Naive thymus-derived CD4-positive, alpha-beta T cell (primary cell): ENCODE measurements at places on chromosomes 4 and X. TPM values are rescaled to one million over a fixed set of nuclear protein-coding genes. Genes with fewer than 3 reads are reported as not detected.

SLC16A2 gene
- polyA plus RNA-seq, result 0.38 TPM

CXCL8 gene
- not detected for polyA plus RNA-seq

TMPRSS11E gene
- not detected for polyA plus RNA-seq

OFD1 gene
- 32.7 TPM for polyA plus RNA-seq

OTC gene
- polyA plus RNA-seq, result not detected

MAGEA8 gene
- polyA plus RNA-seq, result not detected

PCDH7 gene
- not detected for polyA plus RNA-seq

KLKB1 gene
- 0.26 TPM for polyA plus RNA-seq

DDIT4L gene
- polyA plus RNA-seq, result not detected

CD40LG gene
- polyA plus RNA-seq, result 127 TPM

GLA gene
- 10.9 TPM for polyA plus RNA-seq

CLTRN gene
- polyA plus RNA-seq, result 0.13 TPM

DNA sequence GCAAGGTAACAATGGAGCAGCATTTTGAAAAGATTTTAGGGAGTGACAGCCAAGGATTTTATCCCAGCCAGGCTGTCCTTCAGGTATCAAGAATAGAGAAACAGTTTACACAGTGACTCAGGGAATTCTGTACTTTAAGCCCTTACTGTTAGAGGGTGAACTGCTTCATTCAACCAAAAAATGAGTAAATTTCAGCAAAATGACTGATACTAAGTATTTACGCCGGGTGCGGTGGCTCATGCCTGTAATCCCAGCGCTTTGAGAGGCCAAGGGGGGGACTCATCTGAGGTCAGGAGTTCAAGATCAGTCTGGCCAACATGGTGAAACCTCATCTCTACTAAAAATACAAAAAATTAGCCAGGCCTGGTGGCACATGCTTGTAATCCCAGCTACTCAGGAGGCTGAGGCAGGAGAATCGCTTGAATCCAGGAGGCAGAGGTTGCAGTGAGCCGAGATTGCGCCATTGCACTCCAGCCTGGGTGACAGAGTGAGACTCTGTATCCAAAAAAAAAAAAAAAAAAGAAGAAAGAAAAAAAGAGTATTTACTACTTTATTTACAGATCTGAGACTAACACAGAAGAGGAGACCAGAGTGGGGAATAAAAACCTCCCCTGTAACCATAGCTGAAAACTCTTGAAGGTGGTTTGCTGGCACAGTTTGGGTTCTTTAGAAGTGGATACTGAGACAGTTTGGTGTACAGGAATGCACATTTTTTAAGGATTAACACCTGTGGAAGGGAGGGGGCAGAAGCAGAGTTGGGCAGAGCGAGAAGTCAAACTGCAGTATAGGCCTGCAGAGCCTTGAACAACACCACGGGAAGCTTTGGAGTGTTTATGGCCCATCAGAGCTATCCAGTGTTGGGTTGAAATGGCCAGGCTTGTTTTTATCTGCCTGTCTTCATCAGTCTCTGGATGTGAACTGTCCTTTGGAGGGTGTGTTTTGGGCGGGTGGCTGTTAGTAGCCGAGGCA lies 40.5 kb downstream of the TMEM131L start:
- no peak overlapping the region for H3K4me3 ChIP-seq
- H3K27ac ChIP-seq, result peak overlapping the region; percentile 14
- DNase-seq, result no peak
- H3K27me3 ChIP-seq, result no peaks in the 10 kb centered on the region
- H3K4me1 ChIP-seq, result no peaks in the 10 kb centered on the region

DNA sequence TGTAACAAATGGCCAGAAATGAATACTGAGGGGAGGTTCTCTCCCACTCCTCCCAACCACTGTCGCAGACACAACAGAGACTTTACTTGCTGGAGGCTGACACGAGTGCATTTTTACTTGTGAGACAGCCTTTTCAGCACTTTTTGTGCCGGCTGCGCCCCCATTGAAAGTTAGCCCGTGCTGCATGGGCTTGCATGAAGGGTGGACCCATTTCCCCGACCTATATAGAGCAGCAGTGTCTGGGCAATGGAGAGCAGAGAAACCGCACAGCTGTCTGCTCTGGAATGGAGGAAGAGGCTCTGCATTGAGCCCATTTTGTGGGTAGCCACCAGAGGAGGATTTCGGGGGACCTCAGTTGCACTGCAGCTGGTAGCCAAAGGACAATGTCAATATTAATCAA lies 208.8 kb downstream of the UGT8 start:
- no peak overlapping the region for H3K27ac ChIP-seq
- no peaks in the 10 kb centered on the region for H3K4me1 ChIP-seq
- H3K36me3 ChIP-seq, result no peaks in the 10 kb centered on the region
- no peak overlapping the region for H3K4me3 ChIP-seq

DNA sequence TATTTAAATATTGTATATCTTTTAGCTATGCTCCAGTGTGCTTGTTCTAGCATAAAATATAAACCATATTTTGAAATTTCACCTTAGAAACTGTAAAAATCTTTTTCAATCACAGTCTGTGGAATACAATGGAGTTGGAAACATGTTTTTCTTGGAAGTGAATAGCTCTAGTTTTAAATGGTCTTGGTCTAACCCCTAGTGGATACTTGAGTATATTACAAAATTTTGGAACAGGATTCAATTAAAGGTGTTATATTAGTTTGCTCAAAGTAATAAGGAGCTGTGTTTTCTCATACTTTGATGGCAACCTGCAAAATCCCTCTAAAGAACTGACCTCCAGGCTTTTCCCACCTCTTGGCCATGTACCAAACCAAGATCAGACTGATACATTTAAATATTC lies 48.2 kb downstream of the STK26 start:
- peak; percentile 9 for DNase-seq
- H3K27ac ChIP-seq, result no peak overlapping the region
- H3K4me3 ChIP-seq, result no peak overlapping the region
- no peaks in the 10 kb centered on the region for H3K4me1 ChIP-seq

GRCh38 chr4:173073939-173074500 lies 94.6 kb upstream of the GALNT7 start:
- no peaks in the 10 kb centered on the region for H3K36me3 ChIP-seq
- no peaks in the 10 kb centered on the region for H3K4me1 ChIP-seq
- H3K27me3 ChIP-seq, result peaks cover 3% of the 10 kb centered on the region
- no peak for DNase-seq

- no peak overlapping the region for H3K4me3 ChIP-seq
- H3K27ac ChIP-seq, result no peak overlapping the region
- no peaks in the 10 kb centered on the region for H3K27me3 ChIP-seq
- no peak for DNase-seq
- no peaks in the 10 kb centered on the region for H3K4me1 ChIP-seq
Measured at GRCh38 chr4:127985989-127986388, 20.8 kb downstream of the ABHD18 start.

DNA sequence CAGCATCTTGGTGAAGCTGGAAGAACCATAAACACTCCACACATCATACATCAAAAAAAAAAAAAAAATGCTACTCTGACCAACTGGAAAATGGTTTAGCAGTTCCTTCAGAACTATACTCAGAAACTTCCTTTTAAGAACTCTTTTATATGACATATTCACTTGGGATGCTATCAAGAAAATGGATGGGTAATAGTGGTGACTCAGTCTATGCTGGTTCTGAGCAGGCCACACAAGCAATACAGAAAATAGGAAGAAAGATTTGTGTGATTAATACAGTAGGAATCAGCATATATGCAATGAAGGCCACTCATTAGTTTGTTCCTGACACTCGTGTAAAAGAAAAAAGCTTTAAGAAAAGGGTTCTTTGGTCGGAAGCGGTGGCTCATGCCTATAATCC lies 123.5 kb upstream of the FAT4 start:
- DNase-seq, result no peak
- no peaks in the 10 kb centered on the region for H3K27me3 ChIP-seq
- H3K4me3 ChIP-seq, result no peak overlapping the region
- H3K4me1 ChIP-seq, result no peaks in the 10 kb centered on the region

- no peaks in the 10 kb centered on the region for H3K36me3 ChIP-seq
- DNase-seq, result no peak
- no peaks in the 10 kb centered on the region for H3K4me1 ChIP-seq
- H3K4me3 ChIP-seq, result no peak overlapping the region
- H3K27ac ChIP-seq, result no peak overlapping the region
Measured at GRCh38 chr4:178632415-178632814, 1190.2 kb upstream of the AGA start.

GRCh38 chr4:6727943-6728250 lies 11.9 kb downstream of the BLOC1S4 start:
- DNase-seq, result no peak
- H3K36me3 ChIP-seq, result no peaks in the 10 kb centered on the region
- no peaks in the 10 kb centered on the region for H3K27me3 ChIP-seq
- H3K4me1 ChIP-seq, result no peaks in the 10 kb centered on the region
- no peak overlapping the region for H3K4me3 ChIP-seq

- no peak overlapping the region for H3K4me3 ChIP-seq
- no peaks in the 10 kb centered on the region for H3K36me3 ChIP-seq
- no peaks in the 10 kb centered on the region for H3K27me3 ChIP-seq
- H3K27ac ChIP-seq, result no peak overlapping the region
- no peaks in the 10 kb centered on the region for H3K4me1 ChIP-seq
Measured at GRCh38 chrX:122582280-122582974, 601.7 kb upstream of the GRIA3 start.

GRCh38 chr4:187612301-187612700 lies 383.3 kb upstream of the ZFP42 start:
- H3K36me3 ChIP-seq, result no peaks in the 10 kb centered on the region
- DNase-seq, result no peak
- H3K4me3 ChIP-seq, result no peak overlapping the region
- no peaks in the 10 kb centered on the region for H3K4me1 ChIP-seq
- no peaks in the 10 kb centered on the region for H3K27me3 ChIP-seq

DNA sequence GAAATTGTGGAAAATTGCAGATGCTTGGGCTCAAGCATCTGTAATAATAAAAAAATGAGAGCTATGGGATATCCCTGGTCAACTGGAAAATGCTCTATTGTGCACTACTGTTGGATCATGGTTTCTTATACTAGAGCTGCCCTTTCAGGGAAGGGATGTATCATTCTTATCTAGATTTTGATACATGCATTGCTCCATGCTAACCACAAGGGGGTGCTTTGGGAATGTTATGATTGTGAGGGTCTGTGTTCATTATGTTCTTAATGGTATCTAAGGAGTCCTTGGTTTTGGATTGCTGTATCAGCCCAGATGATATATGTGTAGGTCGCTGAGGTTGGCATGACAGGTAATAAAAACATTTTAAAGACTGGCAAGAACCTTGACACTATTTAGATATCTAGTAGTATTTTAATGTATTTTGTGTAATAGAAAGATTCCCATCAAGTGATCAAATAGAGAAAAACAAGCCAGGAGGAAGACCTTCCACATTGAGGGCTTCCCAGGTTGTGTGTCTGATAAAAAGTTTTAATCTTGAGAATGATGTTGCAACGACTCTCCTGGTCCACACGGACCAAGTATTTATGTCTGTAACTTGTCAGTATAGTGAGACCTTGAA lies 49.2 kb upstream of the TLR2 start:
- H3K27me3 ChIP-seq, result no peaks in the 10 kb centered on the region
- no peaks in the 10 kb centered on the region for H3K4me1 ChIP-seq
- peaks cover 31% of the 10 kb centered on the region for H3K36me3 ChIP-seq
- no peak overlapping the region for H3K4me3 ChIP-seq
- DNase-seq, result peak; percentile 37
- no peak overlapping the region for H3K27ac ChIP-seq

GRCh38 chrX:17617806-17618205 lies 119.5 kb upstream of the SCML1 start:
- no peak for DNase-seq
- H3K27me3 ChIP-seq, result no peaks in the 10 kb centered on the region
- H3K4me3 ChIP-seq, result no peak overlapping the region
- no peak overlapping the region for H3K27ac ChIP-seq
- H3K36me3 ChIP-seq, result no peaks in the 10 kb centered on the region

DNA sequence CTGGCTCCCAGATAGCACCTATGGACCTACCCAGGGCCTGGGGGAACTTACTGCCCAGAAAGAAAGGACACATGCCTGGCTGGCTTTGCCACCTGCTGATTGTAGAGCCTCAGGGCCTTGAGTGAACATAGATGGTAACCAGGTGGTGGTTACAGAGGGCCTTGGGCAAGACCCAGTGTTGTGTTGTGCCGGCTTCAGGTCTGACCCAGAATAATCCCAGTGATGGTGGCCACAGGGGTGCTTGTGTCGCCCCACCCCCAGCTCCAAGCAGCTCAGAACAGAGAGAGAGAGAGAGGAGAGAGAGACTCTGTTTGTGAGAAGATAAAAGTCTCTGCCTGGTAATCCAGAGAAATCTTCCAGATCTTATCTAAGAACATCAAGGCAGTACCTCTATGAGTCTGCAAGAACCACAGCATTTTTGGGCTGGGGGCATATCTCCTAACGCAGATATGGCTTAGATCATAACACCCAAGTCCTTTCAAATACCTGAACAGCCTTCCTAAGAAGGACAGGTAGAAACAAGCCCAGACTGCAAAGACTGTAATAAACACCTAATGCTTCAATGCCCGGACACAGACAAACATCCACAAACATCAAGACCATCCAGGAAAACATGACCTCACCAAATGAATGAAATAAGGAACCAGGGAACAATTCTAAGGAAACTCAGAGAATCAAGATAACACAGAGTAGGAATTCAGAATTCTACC lies 16.3 kb upstream of the RP2 start:
- no peaks in the 10 kb centered on the region for H3K36me3 ChIP-seq
- H3K27me3 ChIP-seq, result no peaks in the 10 kb centered on the region
- H3K4me1 ChIP-seq, result no peaks in the 10 kb centered on the region
- no peak overlapping the region for H3K4me3 ChIP-seq

DNA sequence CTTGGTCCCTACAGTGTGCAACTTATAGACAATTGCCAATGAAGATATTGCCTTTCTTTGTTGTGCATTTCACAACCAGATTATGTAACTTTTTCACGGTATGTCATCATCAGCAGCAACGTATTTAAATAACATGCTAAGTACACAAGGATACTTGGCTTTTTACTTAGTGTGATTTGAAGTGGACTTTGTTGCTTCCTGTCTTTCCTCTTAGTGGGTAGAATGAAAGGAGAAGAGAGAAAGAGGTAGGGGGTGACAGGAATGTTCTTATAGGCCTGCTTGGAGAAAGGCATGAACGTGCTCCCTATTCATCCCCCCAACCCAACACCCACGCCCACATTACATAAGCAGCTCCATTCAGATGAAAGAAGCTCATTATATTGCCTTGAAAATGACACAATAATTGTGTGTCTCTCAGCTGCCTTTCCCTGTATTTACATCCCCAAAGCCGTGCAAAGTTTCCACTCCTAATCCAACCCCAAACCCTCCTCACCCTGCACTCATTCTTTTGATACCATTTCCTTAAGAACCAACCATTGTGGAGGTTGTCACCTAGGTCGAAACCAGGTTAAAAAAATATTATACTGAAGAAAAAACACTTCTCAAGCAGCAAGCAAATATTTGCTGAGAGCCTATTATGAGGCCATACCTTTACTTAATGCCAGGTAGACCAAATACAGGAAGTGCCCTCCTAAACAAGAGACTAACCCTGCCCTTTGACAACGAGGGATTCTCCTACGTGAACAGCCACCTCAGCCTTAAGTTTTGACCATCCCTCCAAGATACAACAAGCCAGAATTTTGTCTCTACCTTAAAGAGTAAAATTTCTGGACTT lies 25.2 kb upstream of the GK start:
- no peak overlapping the region for H3K27ac ChIP-seq
- no peaks in the 10 kb centered on the region for H3K27me3 ChIP-seq
- H3K4me1 ChIP-seq, result no peaks in the 10 kb centered on the region
- H3K36me3 ChIP-seq, result no peaks in the 10 kb centered on the region
